Right ventricle myocardium inferior (tissue), 1 donor: ENCODE measurements at places on chromosomes 6 and 20.

DNA sequence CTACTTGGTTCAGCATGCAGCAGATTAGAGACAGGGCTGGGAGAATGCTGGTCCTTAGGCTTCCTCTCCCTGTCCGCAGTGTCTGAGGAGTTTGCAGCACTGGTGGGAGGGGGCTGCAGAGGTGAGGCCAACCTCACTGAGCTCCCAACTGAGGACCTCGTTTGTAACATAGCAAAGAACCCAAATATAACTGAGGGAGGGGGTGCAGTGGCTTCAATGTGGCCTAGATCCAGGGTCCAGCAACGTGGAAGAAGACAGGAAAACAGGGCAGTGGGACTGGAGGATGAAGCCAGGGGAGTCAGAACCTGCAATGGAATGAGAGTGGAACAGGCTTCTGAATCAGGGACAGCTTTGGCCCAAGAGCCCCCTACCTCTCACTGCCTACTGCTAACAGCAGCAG is 84.3 kb upstream of the MAFB start:
- DNase-seq: no peak

GRCh38 chr6:11350294-11350693 is 117.8 kb upstream of the NEDD9 start:
- no peak for DNase-seq

GRCh38 chr6:27442932-27443331 is 30.0 kb downstream of the ZNF184 start:
- no peak for DNase-seq

GRCh38 chr20:10647471-10647870 is 26.3 kb downstream of the JAG1 start:
- DNase-seq: no peak

DNA sequence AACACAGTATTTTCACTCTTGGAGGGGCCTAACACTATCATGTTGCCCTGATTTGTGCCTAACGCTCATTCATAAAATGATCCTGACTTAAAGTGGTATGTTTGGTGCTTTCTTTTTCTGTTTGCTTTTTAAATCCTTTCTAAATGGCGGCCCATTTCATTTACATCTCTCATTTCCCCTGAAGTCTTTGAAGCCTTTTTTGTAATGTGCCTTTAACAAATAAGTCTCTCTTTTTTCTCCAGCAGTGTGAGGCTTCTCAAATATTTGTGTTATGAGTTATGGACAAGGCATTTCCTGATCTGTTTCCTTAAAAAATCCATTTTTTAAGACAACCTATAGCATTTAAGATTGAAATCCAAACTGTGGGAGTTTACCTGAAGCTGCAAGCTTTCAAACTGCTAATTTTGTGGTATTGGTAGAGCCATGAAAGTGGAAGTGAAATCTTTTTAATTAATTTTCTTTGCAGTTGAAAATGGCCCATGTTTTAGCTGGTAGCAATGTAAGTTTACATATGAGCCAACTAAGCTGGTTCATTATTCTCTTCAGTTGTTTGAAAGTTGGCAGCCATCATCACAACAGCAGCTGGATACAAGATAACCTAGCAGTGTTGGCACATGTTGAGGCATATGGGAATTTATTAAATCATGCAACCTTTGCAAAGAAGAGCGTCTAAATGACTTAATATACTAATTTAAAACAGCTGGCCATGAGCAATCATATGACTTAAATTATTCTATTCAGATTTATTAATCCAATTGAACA is 469.7 kb downstream of the CDKAL1 start:
- DNase-seq: no peak

- DNase-seq: no peak
Observed at GRCh38 chr6:37821446-37821845, 1.9 kb downstream of the ZFAND3 start.

GRCh38 chr6:18241208-18242038 is 22.9 kb downstream of the DEK start:
- no peak for DNase-seq

GRCh38 chr20:1820138-1821079 is 74.8 kb upstream of the SIRPA start:
- DNase-seq: peak; percentile 77

GRCh38 chr20:2421247-2421646 is 40.5 kb downstream of the TGM6 start:
- no peak for DNase-seq

DNA sequence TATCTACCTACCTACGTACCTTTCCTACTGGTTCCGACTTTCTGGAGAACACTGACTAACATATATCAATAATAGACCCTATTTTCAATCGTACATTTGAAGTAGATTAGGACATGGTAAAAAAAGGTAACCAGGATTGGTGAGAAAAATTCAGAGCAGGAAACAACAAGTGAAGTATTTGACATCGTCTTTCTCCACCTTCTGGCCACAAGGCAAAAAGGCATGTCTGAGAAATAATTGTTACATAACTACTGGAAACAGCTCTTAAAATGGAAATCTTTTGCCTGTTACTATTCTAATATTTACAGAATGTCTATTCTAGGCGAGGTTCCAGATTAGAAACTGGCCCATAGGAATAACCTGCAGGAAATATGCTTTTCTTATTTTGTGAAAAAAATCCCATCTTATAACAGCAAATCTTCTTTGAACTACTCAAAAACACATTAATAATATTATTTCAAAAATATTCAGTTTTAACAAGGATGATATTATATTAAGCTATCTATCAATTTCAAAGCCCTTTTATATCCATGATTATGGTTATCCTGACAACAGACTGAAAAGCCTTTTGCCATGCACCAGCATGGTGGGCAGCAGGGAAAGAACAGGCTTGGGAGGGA is 80.8 kb downstream of the RCAN2 start:
- DNase-seq: no peak

DNA sequence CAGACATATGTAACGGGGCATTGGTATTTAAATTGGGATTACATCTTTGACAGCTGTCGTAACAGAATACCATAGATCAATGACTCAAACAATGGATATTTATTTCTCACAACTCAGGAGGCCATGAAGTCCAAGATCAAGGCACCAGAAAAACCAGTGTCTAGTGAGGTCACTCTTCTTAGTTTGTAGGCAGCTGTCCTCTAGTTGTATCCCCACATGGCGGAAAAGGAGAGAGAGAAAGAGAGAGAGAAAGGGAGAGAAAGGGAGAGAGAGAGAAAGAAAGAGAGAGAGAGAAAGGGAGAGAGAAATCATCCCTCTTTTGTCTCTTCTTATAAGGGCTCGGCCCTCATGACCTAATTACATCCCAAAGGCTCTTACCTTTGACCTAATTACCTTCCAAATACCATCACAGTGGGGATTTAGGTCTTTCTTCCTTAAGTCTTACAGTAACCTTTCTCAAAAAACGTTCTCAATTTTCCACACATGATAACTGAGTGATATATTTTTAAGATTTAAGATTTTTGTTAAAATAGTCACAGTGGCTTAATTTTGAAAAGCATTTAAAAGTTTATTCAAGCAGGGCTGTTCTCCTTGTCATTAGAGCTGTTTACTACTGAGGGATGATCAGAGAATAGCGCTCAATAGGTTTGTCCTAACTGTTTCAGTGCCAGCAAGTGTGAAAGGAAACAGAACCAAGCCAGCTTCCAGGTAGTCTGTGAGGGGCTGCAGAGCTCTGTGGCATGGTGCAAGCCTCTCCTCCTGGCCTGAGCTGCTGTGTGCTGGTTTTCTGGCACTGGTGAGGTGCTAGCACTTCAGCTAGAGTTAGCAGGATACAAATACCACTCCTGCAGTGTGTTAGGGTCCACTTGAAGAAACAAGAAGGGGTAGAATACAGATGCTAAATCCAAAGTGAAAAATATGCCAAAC is 79.0 kb downstream of the IMPG1 start:
- no peak for DNase-seq

DNA sequence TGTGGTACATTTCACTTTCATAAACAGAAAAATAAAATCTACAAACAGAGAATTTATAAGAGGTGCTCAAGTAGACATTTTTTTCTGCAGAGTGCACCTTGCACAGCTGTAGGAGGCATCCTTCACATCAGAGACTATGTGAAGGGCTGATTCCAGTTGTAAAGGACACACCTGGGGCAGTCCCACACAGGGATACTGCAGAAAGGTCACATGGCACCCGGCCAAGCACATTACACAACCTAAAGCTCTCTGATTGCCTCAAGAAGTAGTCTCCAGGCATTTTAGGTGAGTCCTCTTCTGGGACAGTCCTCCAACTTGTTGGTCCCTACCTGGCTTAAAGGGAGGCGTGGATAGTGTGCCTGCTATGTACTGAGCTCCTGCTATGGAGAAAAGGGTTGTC is 502.9 kb upstream of the NOX3 start:
- DNase-seq: no peak

GRCh38 chr20:51562332-51563173 is 20.0 kb upstream of the NFATC2 start:
- peak; percentile 89 for DNase-seq

DNA sequence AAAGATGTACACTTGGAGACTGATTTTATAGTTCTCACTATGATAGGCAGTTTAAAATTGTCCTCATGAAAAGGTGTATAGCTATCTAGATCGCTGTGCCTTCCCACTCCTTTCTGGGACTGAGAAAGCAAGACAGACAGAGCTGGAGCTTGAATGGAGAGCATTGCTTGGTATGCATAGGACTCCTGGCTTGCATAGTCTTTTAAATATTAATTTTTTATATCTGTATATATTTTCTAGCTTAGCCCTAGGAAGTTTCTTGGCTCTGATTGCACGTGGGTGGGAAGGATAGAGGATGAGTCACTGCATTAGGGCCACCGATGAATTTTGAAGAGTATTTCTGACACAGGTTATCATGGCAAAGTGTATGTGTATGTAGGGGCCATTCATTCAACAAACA is 150.0 kb upstream of the SPACA1 start:
- DNase-seq: no peak

DNA sequence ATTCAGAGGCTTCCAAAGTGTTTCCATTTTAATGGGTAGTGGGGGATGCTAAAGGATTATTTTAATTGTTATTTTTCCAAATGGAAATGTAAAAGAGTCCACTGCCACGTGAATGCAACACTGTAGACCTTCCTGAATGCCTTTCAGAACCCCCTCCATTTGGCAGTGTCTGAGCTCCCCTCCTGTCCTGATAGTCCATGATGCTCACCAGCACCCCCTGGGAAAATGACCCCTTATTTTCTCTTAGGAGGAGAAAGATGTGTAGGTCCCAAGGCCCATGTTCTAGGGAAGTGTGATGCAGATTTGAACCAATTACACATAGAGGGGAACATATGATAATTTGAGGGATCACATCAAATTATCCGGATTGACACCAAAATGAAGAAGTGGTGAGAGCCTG is 46.8 kb upstream of the SH3BGRL2 start:
- DNase-seq: no peak
